COLO829 (cell line): ENCODE measurements at places on chromosomes 7 and 10.

GRCh38 chr7:45984386-45985295 lies 63.6 kb upstream of the IGFBP3 start:
- DNase-seq = no peak

GRCh38 chr7:110204527-110204926 lies 886.4 kb upstream of the LRRN3 start:
- no peak for DNase-seq

GRCh38 chr10:77862595-77862994 lies 64.0 kb downstream of the DLG5 start:
- DNase-seq = no peak

DNA sequence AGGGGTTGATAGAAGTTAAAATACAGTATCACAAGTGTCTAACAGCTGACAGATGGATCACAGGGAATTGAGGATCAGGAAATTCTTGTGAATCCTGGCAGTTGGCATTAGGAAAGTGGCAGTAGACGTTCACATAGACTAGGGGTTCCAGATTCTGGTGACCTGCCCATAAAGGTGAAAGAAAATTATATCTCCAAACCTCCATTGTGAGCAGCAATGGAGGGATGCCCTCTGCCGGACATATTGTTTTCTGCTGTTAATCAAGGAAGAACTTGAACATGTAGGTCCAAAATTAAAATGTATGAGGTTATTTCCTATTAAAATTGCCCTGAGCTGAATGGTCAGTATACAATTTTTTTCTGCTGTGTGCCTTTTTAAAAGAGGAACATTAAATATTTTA lies 5.1 kb downstream of the NME8 start:
- DNase-seq = no peak

DNA sequence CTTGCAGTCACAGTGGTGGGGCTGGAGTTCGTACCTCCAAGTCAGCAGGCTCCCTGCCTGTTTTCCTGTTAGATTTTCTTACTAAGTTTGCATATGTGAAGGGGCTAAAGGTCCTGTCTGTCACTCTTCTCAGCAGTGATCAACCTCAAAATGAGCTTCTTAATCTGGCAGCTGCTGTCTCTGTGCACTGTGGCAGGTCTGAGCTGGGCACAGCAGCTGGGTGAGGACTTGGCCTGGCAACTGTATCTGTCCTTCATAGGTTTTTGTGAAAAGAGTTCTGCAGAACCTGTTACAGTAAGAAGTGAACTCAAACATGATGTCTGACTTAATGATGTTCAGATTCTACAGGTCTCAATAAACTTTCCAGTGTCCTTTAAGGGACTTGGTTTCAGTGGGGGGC lies 31.3 kb upstream of the GJD4 start:
- DNase-seq = no peak

- DNase-seq = no peak
Measured at GRCh38 chr10:13671904-13672303, 85.1 kb downstream of the PRPF18 start.

DNA sequence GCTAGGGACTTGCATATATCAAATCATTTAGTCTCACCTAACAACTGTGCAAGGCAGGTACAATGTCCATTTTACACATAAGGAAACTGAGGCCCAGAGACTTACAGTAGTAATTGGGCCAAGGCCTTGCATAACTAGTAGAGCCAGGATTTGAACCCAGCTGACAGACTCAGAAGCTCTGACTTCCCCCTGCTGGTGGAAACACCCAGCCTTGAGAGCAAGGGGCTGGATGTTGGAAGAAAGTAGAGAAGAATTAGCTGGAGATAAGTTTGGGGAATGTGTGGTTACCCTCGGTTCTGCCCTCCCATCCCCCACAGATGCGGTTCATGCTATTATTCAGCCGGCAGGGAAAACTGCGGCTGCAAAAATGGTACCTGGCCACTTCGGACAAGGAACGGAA lies 2.0 kb downstream of the AP1S1 start:
- no peak for DNase-seq

DNA sequence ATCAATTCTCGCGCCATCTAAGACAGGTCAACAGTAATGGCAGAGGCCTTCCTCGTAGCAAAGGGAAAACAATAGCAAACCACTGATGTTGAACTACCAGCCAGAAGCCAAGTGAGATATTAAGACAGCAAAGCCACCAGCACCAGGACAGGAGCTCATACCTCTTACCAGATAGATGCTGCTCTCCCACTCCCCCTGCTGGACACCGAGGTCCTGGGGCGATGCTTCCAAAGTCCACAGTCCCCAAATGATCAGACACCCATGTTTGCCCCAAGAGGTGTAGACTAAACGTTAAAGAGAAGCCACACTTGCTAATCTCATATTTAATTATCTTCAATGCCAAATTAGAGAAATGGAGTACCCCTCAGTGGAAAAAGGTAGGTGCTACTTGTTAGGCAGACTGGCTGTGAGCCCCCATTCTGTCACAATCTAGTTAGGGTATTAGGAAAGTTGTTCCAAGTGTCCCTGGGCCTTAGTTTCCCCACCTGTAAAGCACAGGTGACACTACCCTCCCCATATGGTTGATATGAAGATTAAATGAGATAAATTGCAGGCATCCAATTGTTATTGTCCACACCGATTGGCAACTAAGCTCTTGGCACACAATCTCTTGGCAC lies 39.9 kb downstream of the TOMM7 start:
- peak; percentile 71 for DNase-seq

DNA sequence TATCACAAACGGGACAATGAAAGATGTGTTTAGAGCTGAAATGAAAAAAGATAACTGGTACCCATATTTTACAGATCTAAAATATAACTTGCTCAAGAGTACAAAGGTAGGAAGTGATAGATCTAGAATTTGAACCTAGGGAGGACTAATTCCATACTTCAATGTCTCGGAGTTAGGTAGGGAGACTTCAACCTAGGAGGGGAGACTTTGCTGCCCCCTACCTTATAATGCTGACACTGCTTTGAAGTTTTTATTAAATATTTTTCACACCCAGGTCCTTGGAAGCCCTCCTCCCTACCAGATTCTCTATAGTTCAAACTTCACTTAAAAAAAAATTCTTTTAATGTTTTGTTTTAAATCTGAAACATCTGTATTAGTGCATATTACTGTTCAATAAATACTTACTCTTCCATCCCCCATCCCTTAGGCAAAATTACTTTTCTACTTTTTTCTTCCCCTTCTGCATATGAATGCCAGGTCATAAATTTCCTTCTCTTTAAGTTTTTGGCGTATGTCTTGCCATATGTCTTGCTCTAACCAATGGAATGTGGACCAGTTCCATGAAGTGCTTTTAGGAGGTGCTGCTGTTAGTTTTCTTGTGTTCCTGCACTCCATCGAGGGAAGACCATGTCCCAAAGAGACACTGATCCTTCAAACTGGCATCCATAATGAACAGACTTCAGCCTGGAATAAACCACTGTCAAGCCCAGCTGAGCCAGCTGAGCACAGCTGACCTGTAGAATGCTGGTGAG lies 57.8 kb downstream of the MICU1 start:
- peak; percentile 4 for DNase-seq

- no peak for DNase-seq
Measured at GRCh38 chr7:36614959-36615358, 109.3 kb downstream of the AOAH start.

DNA sequence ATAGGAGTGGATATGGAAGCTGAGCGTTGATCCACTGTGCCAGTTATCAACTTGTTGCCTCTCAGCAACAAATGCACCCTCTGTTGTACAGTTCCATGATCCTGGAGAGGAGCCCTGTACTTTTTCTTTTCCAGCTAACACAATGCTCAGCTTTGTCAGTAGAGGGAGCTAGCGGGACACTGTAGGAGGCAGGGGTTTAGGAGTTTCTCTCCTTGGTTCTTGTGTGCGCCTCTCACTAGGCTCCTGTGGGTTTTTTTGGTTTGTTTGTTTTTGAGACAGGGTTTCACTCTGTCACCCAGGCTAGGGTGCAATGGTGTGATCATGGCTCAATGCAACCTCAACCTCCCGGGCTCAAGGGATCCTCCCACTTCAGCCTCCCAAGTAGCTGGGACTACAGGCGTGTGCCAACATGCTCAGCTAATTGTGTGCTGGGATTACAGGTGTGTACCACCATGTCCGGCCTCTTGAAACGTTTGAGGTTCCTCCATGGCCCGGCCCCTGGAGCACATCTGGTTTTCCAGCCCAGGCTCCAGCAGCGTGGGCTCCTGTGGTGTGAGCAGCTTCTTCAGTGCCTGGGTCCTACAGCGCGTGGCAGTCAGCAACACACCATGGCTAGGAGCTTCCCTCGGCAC lies 12.0 kb upstream of the MARVELD1 start:
- DNase-seq = peak; percentile 81

GRCh38 chr7:553636-554111 lies 34.0 kb upstream of the PDGFA start:
- no peak for DNase-seq

DNA sequence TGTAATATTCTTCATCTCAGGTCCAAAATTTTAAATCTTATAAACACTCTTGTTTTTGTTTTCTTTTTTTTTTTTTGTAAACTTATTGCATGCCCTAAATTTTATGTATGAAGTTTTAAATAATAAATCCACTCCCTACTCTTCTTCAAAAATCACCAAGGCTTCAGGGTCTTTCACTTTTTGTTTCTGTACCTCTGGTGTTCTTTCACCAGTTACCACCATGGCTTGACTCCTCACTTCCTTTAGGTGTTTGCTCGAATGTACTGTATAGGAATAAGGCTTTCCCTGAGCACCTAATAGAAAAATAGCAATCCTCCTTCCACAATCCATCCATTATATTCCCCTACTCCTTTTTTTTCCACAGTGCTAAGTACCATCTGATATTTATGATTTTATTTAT lies 962.8 kb upstream of the POT1 start:
- DNase-seq = no peak

- DNase-seq = no peak
Measured at GRCh38 chr10:63421591-63421990, 44.2 kb downstream of the JMJD1C start.

GRCh38 chr7:54904986-54905385 lies 113.8 kb upstream of the EGFR start:
- no peak for DNase-seq

DNA sequence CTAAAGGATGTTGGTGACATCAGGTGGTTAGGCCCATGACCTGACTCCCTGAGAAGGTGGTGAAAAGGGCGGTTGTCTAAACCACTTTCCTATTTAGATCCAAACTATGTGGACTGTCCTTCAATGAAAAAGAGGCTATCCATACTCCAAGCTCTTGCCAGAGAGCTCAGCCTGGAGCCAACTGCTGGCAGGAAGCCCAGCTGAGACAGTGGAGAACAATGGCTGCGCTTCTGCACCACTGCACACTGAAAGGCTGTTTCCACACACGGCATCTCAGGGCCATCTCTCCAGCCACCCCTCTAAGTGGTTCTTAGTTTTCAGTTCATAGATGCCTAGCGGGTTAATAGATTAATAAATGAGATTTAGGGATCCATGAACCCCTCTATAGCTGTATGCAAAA lies 488.8 kb upstream of the ZMIZ1 start:
- peak; percentile 79 for DNase-seq

GRCh38 chr7:16409777-16410176 lies 11.6 kb downstream of the CRPPA start:
- DNase-seq = peak; percentile 79

- no peak for DNase-seq
Measured at GRCh38 chr10:82888809-82889455, 1013.9 kb downstream of the NRG3 start.

DNA sequence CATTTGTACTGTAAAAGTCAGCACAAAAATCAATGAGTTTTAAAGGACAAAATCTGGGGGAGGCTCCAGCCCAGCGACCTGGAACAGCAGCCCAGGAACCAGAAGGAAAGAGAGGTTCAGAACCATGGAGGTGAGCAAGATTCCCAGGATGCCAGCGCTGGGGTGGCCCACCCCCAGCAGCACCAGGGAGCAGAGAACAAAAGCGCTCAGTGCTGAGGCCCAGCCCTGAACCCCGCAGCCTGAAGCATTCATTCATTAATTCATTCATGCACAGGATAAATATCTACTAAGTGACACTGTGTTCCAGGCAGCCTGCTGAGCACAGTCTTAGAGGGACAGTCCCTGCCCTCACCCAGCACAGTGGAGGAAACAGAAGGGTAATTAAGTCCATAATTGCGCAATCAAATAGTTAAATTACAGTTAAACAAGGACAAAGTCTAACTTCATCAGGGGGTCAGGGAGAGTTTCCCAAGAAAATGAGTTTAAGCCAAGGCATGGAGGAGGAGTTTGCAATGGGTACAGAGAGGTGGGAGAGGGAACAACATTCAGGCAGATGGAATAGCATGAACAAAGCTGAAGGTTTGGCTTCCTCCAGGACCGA lies 202.3 kb downstream of the GRID1 start:
- no peak for DNase-seq

GRCh38 chr7:90690159-90690858 lies 94.2 kb downstream of the CDK14 start:
- DNase-seq = no peak

GRCh38 chr10:128130051-128130450 lies 3.8 kb upstream of the MKI67 start:
- DNase-seq = no peak
